NCI-H1930 (cell line): ENCODE measurements at places on chromosomes 7 and 10.

DNA sequence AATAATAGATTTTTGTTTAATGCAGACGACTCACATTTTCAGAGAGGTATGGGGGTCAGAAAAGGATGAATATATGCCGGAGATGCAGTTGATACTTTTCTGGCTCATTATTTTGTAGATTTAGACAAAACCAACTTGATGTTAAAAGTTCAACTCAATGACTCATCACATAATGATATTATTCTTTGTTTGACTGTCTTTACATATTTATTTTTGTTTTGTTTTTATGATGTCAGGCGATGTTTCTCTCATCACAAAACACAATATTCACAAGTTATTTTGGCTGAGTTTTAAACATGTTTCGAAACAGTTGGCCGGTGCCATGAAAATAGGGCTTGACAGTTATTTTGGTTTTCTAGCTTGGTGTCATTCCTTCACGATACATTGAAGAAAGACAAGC is 1.3 kb downstream of the GJD4 start:
- DNase-seq: no peak

GRCh38 chr10:130869179-130869841 is 442.2 kb downstream of the TCERG1L start:
- no peak for DNase-seq

GRCh38 chr7:48011323-48011722 is 17.6 kb downstream of the SUN3 start:
- no peak for DNase-seq

DNA sequence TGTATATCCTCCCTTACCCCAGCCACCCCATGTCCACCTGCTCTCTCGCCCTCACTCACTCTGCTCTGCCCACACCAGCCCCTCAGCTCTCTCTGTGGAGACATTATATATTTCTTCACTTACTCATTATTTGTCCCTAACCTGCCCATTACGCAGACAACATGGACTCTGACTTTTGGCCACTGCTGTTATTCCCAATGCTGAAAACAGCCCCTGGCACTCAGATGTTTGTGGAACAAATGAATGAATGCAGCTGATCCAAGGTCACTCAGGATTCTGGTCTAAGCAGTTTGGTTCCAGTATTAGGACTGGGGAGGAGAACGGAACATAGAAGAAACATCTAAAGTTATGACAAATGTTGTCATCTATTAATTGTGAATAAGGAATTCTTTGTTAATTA is 26.7 kb downstream of the GNA12 start:
- DNase-seq: no peak

DNA sequence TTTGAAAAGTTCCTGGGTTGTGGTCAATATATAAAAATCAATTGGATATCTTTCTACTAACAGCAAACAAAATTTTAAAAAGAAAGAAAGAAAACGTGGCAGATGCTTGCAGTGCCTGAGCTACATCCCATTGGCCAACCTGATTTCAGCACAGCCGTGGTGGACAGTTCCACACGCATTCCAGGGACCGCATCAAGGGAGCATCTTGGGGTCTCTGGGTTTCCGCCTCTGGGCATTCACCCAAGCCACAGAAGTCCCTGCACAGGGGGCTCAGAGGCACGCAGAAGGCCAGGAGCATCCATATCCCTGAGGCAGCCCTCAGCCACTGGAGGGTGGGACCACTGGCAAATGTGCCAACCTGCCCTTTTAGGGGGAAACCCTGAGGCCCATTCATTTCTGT is 254.5 kb upstream of the RNF32 start:
- DNase-seq: no peak

- no peak for DNase-seq
Measured at GRCh38 chr7:66720561-66720960, 20.0 kb upstream of the RABGEF1 start.

DNA sequence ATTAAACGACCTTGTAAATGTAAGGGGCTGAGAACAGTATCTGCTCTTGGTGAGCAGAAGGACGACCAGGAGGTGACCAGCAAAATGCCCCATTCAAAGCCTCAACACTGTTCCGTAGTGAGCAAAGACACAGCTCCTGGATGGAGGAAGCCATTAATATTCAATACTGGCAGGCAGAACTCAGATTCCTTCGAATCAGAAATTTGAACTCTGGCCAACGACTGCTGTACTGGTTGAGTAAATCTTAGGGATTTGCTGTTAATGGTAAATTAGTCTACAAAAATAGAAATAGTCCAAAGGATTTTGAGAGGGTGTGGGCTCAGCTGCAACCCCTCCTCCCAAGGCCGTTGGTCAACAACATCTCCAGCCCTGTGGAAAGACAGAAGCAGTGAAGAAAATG is 130.5 kb upstream of the PFKP start:
- no peak for DNase-seq

DNA sequence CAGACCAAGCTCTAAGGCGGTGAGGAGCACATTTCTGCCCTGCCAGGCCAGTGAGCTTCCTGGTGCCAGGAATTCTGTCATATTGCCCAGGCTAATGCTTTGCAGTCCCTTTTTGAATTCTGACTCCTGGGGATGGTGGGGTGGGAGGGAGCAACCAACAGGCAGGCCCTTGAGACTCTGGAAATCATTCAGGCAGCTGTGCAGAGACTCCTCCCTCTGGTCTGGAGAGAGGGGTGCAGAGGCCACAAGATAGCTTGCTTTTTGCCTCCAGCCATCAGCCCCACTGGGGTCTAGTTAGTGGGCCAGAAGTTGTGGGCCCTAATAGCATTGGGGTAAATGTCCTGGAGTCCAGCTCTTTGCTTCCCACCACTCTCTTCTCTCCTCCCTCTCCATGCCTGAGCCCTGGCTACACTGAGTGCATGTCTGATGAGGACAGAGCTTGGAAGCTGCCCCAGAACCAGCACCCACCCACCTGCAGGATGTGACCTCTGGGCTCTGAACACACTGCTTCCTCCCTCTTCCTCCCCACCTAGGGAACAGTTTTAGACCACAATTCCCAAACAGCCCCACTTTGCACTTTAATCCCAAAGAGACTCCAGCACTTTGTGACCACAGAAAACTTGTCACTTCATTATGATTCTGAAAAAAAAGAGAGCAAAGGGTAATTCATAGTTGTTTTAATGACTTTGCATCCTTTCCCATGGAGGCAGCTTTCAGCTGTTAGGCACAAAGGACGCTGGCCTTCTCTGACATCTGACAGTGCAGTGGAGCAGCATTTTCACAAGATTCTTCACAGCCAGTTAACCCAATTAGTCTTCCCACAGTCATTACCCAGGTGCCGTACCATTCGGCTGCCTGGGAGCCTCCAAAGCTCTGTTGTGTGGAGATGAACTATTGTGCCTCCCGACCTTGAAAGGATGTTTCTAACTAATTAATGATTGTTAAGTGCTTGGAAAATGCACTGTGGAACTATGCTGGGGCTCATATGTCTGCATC is 262.5 kb downstream of the TRIL start:
- DNase-seq: no peak

DNA sequence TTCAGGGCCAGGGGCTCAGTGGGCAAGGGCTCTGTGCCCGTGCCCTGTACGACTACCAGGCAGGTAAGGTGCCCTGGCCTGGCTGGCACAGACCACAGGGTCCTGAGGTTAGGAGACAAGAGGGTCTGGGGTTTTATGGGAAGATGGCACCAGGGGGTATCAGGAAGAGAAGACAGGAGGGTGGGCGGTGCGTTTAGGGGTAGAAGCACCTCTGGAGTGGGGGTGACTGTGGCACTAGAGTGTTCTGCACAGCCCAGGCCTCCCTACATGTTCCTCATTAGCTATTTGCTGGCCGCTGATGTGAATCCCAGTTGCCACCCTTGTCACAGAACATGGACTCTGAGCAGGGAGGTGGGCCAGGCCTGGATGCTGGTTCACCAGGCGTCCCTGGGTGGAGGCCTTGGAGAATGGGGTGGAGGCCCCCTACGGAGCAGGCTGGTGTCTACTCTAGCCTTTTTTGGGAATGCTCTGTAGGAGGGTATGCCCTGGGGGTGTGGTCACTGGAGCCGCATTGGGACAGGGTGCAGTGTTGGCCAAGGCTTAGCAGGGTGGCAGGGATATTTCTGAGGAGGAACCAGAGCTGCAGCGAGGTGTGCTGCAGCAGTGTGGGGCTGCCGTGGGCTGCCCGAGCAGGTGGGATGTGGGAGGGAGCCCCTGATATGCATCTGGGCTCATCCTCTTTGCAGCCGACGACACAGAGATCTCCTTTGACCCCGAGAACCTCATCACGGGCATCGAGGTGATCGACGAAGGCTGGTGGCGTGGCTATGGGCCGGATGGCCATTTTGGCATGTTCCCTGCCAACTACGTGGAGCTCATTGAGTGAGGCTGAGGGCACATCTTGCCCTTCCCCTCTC is 5.0 kb downstream of the PGAM2 start:
- no peak for DNase-seq

- no peak for DNase-seq
Measured at GRCh38 chr10:115727129-115727528, 545.9 kb downstream of the GFRA1 start.

DNA sequence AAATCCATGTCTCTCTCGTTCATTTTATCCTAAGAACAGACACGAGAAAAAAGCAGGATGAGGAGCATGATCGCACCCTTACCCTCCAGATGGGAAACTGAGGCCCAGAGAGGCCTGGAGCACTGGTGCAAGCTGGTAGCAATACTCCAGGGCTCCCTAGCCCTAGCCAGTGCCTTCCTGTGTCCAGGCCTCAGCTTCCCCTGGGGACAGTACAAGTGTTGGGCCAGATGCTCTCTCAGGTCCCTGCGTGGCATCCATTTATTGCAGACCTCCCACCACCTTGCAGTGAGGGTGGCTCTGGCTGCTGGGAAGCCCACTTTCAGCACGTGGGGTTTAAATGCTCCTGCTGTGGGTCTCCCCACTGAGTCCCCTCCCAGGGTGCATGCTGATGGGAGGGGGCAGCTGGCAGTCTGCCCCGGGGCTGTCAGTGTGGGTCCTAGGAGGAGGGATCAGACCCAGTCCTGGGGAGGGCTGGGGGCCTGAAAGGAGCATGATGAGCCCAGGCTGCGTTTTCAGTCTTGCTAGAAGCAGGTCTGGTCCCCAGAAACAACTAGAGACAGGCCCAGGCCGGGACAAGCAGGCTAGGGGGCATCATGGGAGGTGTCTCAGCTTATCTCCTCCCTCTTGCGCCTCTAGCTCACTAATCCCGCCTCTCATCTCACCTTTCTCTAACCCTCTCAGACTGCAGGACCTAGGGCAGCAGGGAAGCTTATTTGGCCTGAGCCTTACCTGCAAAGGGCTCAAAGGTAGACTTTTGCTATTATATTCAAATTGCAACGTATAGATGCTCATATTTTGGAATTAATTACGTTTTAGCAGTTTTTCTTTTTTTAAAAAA is 662 bp upstream of the PPIF start:
- no peak for DNase-seq

DNA sequence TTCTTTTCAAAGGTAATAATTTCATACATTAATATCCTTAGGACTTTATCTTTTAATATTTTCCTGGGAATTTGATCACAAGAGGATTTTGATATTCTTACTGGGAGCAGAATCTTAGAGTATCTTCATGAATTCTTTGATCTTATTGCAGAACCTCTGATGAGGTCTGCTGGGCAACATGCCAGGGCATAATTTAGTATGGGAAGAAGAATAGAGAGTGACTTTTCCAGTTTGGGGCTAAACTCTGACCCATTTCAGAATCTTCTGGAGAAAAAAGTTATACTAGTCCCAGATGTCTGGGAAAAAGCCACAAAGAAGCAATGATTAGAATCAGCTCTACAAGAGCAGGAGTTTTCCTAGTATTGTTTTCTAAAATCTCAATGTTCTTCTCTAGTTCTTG is 28.0 kb upstream of the RSU1 start:
- DNase-seq: no peak

- DNase-seq: no peak
Measured at GRCh38 chr10:107139237-107139636, 25.3 kb downstream of the SORCS1 start.
